Midbrain (tissue), 1 donor: ENCODE measurements at places on chromosomes 2 and 18.
A peak's percentile ranks its signal among the peaks of the same experiment; 100 is the strongest.

GRCh38 chr18:23203891-23204432, 68.7 kb downstream of the CABLES1 start:
- DNase-seq: no peak

DNA sequence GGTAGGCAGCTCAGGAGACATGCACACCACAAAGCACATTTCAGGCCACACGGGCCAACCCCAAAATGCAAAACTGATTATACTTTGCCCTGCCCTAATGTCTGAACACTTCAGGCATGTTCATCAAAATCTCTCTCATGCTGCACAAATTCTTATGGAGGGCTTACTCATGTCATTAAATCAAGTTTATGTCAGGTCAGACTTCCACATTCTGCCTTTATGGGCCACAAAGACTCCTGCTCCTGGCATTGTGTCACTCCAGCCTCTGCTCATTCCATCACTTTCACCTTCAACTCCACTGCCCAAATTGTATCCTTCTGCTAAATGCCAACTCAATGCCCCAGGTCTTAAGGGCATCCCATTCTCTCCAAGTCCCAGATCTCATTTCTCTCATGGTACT, 9.2 kb downstream of the UXS1 start:
- DNase-seq: no peak

DNA sequence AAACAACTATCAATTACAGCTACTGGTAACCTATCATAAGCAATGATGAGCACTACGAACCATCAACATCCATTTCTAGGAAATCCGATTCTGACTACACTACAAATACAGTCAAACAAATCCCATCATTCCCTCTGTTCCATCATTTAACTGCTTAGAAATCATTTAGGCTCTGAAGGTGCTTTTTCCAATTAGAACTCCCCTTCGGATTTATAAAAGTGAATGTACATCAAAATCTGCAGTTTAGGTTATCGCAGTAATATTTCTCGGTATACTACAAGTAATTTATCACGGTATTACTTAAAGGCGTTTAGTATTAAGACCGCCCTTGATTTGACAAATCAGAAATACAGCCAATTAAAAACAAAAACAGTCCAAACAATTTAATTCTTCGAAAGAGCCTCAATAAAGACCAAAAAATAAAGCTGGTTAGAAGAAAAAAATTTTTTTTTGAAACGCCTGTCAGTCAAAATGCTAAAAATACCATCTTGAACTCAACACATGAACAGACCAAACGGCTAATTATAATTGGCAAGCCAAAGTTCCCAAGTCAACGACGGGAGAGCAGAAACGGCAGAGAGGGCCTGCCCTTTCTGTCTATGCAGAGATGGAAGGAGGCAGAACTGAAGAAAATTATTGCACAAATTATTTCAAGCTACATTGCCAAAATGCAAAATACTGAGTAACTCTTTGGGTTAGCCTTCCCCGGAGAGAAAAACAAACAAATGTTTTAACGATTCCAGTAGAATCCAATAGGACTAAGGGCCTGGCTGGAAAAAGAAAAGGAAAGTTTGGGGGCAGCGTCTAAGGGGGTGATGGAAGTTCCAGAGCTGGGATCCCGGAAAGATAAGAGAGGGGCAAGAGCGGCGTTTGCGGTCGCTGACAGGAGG, 1.2 kb downstream of the VPS54 start:
- peak; percentile 31 for DNase-seq

DNA sequence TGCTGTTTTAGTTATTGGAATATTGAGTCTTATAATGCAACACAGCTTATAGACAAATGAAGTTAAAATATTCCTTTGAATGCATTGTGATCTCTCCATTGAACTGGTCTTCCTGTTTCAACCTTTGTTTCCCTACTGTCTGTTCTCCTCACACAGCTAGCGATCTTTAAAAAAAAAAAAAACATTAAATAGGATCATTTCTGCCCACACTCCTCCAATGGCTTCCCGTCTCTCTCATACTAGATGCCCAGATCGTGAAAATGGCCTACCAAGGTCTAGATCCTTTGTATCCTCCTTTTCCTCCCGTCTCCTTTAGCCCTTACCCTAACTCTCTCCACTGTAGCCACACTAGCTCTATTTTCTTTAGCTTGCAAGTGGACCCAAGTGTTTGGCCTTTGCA, 2.4 kb downstream of the FAM171B start:
- peak; percentile 16 for DNase-seq

GRCh38 chr2:7648221-7648795, 731.1 kb downstream of the RNF144A start:
- no peak for DNase-seq

DNA sequence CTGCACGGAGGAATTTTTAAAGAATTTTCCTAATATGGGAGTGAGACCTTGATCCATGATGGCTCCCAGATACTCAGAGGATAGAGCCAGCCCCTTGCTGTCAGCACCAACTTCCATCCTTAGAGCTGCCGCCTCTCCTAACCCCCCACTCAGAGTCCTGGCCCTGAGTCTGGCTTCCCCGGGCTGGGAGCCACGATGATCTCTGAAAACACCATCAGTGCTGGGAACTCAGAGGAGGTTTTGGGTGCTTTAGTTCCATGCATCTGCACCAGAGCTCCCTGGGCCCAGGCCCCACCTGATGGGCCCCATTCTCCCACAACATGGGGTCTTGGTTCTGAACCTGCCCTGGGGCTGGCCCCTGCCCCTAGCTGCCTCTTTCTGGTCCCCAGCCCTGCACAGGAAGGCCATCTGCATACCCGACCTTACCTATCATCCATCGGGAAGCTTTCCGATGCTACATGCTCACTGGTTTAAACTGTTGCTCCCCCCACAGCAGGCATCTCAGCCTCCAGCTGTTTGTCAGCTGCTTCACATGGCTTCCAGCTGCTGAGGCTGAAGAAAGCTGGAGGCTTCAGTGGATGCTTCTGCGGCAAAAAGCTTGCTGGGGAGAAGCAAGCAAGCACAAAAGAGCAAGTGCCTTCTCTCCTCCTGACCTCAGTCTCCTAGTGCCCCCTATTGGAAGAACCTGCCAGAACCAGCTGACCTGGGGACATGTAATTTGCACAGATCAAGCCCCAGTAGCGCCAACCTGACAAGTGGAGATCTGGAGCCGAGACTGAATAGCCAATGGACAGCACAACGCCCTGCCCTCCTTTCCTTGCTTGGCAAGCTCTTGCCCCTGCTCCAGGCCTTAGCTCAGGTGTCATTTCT, 24.2 kb upstream of the RHOB start:
- peak; percentile 27 for DNase-seq

DNA sequence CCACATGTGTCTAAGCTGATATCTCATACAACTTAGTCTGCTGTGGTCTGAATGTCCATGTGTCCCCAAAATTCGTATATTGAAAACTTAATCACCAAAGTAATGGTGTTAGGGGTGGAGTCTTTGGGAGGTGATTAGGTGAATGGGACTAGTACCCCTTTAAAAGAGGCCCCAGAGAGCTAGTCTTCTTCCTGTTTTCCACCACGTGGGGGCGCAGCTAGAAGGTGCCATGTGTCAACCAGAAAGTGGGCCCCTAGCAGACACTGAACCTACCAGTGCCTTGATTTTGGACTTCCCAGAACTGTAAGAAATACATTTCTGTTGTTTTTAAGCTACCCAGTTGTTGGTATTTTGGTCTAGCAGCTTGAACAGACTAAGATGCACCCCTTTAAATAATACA, 86.6 kb downstream of the ASB1 start:
- no peak for DNase-seq

DNA sequence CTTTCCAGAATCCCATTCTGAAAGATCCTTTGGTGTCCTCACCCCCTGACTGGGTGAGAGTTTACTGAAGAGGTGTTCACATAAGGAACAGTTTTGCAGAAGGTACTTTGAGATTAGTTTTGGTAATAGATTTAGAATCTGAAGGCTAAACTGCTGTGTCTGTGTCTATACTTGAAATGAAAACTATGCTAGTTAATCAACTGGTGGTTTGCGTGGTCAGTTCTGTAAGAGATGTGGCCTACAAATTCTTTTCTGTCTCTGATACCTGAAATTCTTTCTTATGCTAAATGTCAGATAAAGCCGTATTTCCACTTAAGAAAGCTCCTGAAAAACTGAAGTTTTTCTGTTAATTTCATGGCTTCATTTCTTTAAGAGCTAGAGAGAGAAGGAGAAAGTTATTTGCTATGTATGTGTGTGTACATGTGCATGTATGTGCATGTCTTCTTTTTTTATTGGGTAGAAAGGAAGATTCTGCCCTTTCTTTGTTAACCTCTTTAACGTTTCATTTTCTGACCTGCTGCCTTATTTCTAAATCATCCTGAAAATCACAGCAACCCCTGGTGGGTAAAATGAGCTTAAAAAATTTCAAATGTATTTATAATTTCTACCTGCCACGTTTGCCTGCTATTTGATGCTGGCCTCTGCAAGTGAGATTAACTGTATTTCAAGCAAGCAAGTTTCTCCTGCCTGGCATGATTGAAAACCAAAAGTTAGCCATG, 552.0 kb upstream of the NRP2 start:
- DNase-seq: no peak

DNA sequence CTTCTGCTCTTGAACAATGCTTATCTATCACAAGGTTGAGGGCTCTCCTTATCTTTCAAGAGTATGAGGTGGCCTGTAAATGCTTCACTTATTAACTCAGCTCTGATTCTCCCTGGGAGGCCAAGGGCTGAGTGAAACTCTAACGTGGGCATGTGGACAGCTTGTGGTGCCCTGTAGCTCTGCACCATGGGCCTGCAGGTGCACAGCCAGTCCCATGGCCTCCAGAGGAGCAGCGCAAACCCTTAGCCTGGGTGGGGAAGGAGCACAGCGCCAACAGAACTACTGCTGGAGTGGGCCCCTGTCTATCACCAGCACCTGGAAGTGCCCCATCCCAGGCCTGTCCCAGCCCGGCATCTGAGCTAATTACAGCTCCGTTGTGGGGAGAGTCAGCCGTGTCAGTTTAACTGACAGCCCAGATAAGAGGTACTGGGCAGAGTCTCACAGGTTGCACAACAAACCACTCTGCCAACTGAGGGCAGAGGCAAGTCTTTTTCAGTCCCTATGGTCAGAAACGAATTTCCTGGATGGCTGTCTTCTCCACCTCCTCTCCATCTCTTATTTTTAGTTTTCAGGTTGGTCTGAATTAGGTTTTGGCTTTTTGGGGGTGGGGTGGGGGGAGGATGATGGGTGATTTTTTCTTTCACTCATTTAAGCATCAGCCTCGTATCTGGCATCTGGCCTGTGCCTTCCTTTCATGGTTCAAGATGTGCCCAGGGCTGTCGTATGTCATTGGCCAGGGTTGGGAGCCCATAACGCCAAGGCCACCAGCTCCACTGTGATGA, 219.5 kb downstream of the BCL2 start:
- DNase-seq: no peak

- DNase-seq: no peak
Observed at GRCh38 chr2:217604527-217605194, 398.1 kb downstream of the TNS1 start.

DNA sequence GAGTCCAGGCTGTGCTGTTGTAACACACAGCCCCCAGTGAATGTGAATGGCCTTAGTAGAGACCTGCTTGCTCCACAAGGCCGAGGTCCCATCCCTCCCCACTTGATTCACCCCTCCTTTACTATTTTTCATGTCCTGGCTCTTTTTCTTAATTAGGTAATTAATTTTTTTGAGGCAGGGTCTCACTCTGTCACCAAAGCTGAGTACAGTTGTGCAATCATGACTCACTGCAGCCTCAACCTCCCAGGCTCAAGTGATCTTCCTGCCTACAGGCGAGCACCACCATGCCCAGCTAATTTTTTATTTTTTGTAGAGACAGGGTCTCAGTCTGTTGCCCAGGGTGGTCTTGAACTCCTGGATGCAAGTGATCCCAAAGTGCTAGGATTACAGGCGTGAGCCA, 19.3 kb downstream of the FBLN7 start:
- no peak for DNase-seq

DNA sequence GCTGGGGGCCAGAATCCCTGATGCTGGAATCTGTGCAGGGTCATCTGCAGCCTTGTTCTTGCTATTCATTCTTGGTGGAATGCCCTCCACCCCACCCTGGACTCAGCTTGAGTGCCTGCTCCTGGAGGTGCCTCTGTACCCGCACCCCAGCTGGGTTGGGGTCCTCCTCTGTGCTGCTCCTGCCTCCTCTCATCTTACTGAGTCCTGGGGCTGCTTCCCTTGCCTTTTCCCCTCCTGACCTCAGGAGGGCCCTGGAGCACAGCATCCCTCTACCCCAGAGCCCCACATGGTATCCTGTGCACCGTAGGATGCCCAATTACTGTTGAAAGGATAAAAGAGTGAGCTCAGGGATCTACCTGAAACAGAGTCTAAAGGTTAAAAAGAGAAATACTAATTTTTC, 81.6 kb downstream of the CIB4 start:
- no peak for DNase-seq

DNA sequence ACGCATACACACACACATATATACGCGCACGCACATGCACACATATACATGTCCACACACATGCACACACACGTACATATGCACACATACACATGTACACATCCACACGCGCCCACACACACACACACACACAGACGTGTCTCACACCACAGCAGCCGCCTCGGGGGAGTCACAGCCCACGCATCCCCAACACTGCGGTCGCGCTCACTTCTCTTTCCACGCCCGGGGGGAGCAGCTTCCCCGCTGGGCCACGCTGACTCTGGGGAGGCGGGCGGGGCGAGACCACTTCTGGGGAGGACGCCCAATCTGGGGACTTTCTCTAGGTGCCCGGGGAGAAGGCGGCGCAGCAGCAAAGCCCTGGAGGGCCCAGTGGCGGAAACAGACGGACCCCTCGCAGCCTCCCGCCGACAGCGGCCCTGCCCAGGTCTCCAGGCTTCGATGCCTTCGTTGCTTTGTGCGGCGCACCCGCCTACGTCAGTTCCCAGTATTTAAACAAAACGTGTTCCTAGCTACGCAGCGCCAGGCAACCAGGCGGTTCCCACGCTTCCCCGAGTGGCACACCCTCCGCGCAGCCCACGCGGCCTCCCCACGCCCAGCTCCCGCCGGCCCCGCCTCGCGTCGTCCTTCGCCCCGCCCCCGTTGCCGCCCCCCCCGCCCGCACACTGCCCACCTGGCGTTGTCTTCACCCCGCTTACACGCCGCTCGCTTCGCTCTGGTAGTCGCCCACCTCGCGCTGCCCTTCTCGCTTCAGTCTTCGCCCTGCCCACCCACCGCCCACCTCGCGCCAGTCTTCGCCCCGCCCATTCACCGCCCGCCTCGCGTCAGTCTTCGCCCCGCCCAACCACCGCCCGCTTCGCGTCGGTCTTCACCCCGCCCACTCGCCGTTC, 810 bp upstream of the RBFA start:
- DNase-seq: peak; percentile 91

- no peak for DNase-seq
Observed at GRCh38 chr2:14324308-14324707, 308.2 kb upstream of the LRATD1 start.

- DNase-seq: no peak
Observed at GRCh38 chr2:208249296-208249695, 5.6 kb downstream of the IDH1 start.

DNA sequence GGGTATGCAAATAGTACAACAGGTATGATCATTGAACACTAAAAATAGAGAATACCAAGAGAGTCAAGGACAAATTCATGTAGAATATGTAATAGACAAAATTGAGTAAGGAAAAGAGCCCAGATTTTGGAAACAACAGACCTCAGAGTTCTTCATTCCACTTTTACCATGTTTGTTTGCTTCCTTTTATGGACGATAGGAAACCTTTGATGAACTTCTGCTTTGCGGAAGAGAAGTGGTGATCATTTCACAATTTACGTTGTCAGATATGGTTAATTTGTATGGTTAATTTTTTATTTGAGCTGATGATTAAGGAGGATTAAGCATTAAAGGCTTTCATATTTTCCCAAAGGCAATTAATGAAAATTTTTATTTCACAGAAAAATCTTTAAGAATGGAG, 16.3 kb downstream of the MARCHF7 start:
- DNase-seq: no peak

- DNase-seq: no peak
Observed at GRCh38 chr2:226531061-226531810, 268.4 kb downstream of the IRS1 start.
